ENCODE measurements at places on chromosomes 1 and 21.
A peak's percentile ranks its signal among the peaks of the same experiment; 100 is the strongest.

GRCh38 chr1:182723200-182723599, 38.8 kb upstream of the RGS8 start:
- no peak for DNase-seq

- DNase-seq: no peak
Measured at GRCh38 chr1:40745176-40745575, 38.4 kb upstream of the KCNQ4 start.

GRCh38 chr1:230072866-230073265, 5.8 kb downstream of the GALNT2 start:
- no peak for DNase-seq

DNA sequence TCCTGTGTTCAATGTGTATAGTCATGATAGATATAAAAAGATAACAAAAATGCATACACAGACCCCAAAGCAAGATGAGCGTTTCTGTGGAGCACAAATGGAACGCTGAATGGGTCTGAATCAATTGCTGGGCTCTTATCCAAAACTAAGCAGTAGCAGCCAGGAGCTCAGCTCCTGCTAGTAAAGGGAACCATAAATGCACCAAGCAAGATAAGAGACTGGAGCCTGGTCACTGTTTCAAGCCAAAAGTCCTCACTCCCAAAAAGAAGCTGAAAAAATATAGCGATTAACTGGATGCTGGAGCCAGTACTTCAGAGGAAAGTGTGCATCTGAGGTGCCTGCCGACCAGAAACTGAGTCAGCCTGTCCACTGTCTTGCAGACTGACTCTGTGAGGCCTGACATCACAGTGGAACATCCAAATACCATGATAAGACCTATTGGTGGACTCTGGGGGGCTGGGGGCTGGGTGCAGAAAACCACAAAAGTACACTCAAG, 68.9 kb downstream of the LRRC8C start:
- DNase-seq: peak; percentile 93

DNA sequence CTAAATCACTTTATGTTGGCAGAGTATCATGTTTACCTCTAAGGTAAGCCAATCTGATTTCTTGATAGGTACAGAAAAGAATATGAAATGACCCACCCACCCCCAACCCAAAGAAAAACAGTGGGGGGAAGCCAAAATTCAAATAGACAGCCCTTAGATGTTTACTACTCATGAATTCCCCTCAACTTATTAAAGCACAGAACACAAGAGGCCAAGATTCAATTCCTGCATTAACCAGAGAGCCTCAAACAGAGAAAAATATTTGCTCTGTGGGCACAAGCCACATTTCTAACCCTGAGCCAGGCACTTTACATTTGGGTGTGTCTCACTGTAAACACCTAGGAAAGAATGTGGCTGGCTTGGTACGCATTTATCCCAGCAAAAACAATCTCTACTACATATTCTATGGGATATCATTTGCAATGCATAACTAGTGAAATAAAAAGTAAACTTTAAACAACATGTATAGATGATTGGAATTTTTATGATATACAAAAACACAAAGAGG, 84.3 kb downstream of the PTPN14 start:
- no peak for DNase-seq

GRCh38 chr1:114207635-114208034, 54.0 kb upstream of the SYT6 start:
- no peak for DNase-seq

DNA sequence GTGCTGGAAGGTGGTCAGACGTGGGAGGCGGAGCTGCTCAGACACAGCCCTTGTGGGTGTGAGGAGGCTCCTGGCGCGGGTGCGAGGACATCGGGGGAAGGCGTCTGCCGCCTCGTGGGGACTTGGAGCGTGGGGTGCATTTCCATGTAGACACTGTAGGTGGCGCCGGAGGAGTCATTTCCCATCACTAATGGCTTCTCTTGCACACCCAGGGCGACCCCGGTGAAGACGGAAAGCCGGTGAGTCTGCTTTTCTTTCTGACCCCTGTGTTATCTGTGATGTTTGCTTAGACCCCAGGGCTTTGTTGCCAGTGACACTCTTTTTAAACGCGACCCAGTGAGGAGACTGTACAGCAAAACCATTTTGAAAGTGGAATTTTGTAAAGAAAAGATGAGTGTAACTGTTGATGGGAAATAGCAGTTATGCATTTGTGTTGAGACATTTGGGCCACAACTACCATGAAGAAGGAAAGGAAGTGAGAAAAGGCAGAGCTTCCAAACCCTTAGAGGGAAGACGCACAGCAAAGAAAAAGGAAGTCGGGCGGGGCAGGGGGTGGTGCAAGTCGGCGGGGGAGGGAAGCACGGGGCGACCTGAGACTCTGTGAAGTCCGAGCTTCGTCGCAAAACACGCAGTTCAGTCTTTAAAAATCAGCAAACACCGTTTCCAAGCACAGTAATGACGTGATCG, 64.0 kb downstream of the SLC19A1 start:
- peak; percentile 75 for DNase-seq

GRCh38 chr1:67469431-67469830, 39.2 kb upstream of the SERBP1 start:
- DNase-seq: no peak

Measured in erythroblast (primary cell).